ENCODE measurements at places on chromosomes 3 and 15. TPM values are rescaled to one million over a fixed set of nuclear protein-coding genes. Genes with fewer than 3 reads are reported as not detected.

DNA sequence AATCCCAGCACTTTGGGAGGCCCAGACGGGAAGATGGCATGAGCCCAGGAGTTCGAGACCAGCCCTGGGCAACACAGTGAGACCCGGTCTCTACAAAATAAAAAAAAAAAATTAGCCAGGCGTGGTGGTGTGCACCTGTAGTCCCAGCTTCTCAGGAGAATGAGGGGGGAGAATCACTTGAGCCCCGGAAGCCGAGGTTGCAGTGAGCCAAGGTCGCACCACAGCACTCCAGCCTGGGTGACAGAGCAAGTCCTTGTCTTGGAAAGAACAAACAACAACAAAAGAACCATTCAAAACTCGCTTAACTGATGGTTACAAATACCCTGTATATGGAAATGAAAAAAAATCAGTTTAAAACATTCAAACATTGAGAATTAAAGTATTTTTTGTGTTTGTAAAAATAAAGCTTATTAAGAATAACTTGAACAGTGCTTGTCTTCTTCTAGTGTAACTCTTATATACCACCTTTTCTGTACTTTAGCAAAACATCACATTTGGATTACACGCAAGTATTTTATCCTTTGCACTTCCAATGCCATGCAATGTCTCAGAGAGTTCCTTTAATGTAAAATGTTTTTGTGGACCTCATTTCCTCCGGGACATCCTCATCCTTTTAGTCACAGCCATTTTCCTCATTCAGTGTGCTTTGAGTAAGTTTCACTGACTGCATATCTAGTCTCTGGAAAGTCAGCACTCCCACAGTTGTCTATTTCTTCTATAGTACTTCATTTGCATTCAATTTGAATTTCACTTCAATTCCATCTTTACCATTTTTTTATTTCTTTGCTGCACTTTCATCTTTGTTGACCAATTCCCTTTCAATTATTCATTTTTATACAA is 113.0 kb upstream of the GOLGA8J start:
- no peaks in the 10 kb centered on the region for H3K4me1 ChIP-seq
- peaks cover 1% of the 10 kb centered on the region for H3K36me3 ChIP-seq
- DNase-seq = no peak
- no peak overlapping the region for H3K4me3 ChIP-seq

DNA sequence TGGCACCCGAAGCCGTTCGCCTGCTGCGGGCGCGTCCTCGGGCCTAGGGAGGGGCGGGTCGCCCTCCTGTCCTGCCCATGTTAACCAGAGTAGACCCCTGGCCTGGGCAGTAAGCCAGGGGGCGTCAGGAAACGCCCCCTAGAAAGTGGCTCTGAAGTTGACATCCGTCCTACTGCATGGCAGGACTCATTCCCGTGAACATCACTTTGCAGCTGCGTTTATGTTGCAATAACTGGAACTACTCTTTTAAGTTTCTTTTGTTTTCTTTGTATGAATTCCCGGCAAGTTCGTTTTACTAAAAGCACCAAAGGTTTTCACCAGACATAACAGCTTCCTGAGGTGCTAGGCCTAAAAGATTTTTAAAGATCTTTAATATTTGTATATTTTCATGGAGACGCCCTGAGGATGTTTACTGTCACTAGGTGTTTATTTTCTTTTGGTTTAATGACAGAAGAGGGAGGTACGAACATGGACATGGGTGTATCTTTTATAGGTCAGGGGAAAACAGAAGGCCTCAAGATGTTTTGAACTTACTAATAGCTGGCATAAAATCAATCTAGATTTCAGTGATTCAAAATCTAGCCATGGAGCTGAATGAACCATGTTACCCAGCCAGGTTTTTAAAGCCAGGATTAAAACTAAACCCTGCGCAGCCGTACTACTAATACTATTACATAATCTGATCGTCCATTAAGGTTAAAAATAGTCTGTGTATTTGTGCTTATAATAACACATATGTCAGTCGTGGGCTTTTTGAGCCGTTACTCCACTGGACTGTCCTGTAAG is 1.0 kb downstream of the C15orf61 start:
- H3K36me3 ChIP-seq = no peaks in the 10 kb centered on the region
- H3K4me1 ChIP-seq = peaks cover 22% of the 10 kb centered on the region
- H3K4me3 ChIP-seq = peak overlapping the region; percentile 99
- H3K27ac ChIP-seq = peak overlapping the region; percentile 90

DNA sequence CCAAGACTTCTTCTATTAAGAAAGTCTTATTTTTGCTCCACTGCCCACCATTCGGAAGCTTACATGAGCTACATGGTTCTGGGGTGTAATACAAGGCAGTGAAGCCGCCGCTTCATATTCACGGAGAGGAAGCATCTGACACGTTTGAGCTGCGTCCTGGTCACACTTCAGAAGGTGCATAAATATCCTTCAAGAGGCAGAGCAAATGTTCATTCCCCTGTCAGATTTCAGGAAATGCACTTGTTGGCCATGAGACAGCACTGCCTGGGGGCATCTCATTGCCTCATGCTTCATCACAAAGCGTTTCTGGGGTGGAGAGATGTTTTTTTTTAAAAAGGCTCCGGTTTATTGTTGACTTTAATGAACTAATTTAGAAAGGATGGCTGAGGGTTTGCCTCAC is 119.9 kb downstream of the CADPS start:
- H3K4me3 ChIP-seq = no peak overlapping the region
- H3K4me1 ChIP-seq = no peaks in the 10 kb centered on the region
- no peaks in the 10 kb centered on the region for H3K36me3 ChIP-seq
- no peak for DNase-seq
- no peaks in the 10 kb centered on the region for H3K27me3 ChIP-seq

DNA sequence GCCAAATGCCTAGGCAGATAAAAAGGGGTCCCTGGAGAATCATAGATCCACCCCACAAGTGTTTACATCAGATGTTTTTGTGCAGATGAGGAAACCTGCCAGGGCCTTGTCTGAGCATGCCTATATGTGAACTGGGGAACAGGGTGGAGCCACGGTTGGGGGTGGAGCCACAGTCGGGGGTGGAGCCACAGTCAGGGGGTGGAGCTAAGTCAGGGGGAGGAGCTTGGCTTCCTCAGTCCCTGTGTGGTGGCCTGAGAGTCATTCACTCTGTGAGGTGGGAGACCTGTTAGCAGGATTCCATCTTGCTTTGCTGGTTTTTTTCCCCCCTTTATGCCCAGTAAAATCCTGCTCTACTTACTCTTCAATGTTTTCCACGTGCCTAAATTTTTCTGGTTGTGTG is 57.8 kb upstream of the TGFBR2 start:
- peak; percentile 10 for DNase-seq
- no peaks in the 10 kb centered on the region for H3K36me3 ChIP-seq
- no peaks in the 10 kb centered on the region for H3K27me3 ChIP-seq
- H3K4me3 ChIP-seq = no peak overlapping the region
- peaks cover 37% of the 10 kb centered on the region for H3K4me1 ChIP-seq

DNA sequence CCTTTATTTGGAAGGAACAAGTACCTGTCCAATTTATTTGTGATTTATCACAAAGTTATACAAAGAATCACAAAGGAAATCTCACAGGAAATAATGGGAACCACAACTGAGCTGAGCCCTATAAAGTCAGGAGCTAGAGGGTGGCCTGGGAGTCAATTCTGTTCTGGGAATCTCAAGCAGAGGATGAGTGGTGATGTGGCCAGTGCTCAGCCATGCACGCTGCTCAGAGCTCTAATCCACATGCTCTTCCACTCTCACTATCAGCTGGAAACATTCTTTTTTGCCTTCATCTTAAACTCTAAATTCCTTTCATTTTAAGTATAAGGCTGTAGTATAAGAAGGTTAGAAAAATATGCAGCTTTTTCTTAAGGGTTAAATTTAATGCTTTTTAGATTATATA is 36.6 kb downstream of the UACA start:
- DNase-seq = no peak
- no peaks in the 10 kb centered on the region for H3K4me1 ChIP-seq
- peaks cover 12% of the 10 kb centered on the region for H3K27me3 ChIP-seq
- no peak overlapping the region for H3K4me3 ChIP-seq

The TATDN2 gene
- 49.8 TPM for total RNA-seq

The CPA3 gene
- total RNA-seq = not detected

The CSPG5 gene
- total RNA-seq = 0.48 TPM

The LRRC31 gene
- total RNA-seq = not detected

Measured in activated T-cell treated with anti-CD3 and anti-CD28 coated beads, Interleukin-2, amount 50 U/mL, for 72 hours (primary cell).